Stimulated activated CD8-positive, alpha-beta memory T cell treated with anti-CD3 and anti-CD28 coated beads, Interleukin-15, amount 100 ng/mL, for 4 hours (primary cell): ENCODE measurements at places on chromosomes 7 and 10.

GRCh38 chr7:131032786-131033185 lies 294.9 kb upstream of the MKLN1 start:
- no peak for DNase-seq

DNA sequence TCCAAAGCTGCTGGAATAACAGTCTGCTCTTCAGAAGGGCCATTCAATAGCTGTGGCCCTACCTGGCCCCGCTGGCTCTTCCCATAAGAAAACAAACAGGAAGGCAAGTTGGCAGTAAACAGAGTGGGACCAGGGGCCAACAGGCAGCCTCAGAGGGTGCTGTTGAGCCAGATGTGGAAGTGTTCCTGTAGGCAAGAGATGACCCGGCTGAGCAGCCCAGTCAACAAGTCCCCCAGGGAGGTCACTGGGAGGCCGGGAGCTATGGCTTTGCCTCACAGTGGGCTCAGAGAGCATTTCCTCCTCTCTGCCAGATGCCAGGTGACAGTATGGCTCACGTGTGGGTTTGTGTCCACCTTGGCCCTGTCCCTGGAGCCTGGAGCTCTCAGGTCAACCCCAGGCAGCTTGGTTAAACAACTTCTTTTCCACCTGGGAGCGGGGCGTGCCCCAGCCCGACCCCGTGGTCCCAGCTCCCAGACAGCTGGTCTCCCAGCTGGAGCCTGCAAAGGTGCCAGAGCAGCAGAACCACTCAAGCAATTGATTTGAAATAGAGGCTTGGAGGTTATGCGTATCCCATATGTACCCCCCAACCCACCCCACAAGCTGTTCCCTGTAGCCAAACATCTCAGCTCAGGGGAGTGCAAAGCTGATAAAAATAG lies 33.8 kb upstream of the LOXL4 start:
- no peak for DNase-seq

- DNase-seq, result no peak
These were observed 442 bp downstream of the ANKRD2 start for GRCh38 chr10:97573021-97573420.

DNA sequence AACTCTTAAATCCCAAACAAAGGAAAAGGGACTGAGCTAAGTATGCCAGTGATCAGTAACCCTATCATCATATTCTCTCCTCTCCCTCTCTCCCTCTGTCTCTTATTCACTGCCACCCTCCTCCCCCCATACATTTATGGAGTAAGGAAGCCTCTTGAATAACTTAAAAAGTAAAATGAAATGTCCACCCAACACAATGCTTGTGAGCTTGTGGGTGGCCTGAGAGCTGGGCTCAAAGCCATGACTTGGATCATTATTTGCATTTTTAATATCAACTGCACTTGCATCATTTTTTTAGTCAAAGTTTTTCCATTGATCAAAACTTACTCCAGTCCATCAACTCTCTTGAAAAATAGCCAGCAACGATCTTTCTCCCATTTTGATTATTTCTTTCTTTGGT lies 46.8 kb downstream of the FAM107B start:
- DNase-seq, result no peak

DNA sequence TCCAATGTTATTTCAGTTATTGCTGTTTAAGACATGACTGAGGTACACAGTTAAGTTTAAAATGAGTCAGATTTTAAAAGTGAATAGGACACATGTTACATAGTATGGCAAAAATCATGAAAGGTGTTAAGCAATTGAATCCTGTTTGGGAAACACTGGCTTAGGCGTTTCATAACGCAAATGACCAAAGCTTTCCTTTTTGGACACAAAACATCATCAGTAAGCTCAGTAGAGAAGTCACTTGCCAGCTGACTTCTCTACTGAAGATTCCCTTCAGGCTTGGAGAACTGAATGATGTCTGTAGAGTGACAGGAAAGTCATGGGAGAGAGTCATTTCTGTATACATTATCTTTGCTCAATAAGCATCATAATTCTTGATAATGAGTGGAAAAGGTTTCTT lies 64.4 kb upstream of the RSBN1L start:
- no peak for DNase-seq

DNA sequence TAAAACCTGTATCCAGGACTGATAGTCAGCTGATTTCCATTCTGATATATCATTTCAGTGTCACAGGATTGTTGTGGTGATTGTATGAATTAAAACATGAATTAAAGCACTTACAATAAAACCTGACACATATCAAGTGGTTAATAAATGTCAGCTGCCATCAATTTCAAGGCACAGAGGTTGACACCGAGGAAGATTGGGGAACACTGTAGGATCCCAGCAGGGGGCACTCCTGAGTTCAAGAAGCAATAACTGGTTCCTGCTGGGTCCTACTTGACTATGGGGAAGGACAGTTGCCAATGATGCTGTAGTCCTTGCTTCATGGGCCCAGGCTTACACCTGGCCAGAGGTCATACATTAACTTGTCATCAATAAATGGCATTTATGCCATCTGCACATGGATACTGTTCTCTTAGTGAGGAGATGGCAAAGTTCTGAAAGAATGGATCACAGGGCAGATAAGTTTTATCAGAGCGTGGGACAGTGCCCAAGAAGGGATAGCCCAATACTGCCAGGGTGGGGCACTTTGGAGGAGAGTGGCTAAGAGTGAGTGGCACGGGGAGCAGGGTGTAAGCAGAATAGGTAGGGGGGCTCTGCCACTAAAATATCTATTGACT lies 24.1 kb downstream of the FZD1 start:
- no peak for DNase-seq

- DNase-seq, result no peak
These were observed 986.9 kb downstream of the NRG3 start for GRCh38 chr10:82861889-82862288.

GRCh38 chr7:4613846-4614548 lies 68.1 kb upstream of the FOXK1 start:
- DNase-seq, result no peak

- no peak for DNase-seq
These were observed 38.2 kb downstream of the MINDY3 start for GRCh38 chr10:15822131-15822530.
